ENCODE measurements at places on chromosomes 2 and 18.

DNA sequence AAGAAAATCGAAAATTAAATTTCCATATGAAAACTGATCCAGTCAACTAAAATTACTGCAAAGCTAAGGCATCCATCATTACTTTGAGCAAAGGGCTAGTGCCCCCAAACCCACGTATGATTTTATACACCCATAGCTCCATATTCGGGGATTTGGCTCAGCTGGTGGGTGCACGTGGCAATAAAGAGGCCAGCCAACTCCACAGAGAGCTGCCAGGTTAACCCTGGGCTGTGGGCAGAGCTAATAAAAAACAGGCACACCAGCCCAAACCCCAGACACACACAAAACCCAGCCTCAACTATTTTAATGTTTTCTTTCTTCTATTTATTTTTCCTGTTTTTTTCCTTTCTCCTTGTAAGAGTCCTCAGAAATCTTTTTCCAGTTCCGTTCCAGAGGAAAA lies 151.3 kb upstream of the SOX11 start:
- no peak for DNase-seq

DNA sequence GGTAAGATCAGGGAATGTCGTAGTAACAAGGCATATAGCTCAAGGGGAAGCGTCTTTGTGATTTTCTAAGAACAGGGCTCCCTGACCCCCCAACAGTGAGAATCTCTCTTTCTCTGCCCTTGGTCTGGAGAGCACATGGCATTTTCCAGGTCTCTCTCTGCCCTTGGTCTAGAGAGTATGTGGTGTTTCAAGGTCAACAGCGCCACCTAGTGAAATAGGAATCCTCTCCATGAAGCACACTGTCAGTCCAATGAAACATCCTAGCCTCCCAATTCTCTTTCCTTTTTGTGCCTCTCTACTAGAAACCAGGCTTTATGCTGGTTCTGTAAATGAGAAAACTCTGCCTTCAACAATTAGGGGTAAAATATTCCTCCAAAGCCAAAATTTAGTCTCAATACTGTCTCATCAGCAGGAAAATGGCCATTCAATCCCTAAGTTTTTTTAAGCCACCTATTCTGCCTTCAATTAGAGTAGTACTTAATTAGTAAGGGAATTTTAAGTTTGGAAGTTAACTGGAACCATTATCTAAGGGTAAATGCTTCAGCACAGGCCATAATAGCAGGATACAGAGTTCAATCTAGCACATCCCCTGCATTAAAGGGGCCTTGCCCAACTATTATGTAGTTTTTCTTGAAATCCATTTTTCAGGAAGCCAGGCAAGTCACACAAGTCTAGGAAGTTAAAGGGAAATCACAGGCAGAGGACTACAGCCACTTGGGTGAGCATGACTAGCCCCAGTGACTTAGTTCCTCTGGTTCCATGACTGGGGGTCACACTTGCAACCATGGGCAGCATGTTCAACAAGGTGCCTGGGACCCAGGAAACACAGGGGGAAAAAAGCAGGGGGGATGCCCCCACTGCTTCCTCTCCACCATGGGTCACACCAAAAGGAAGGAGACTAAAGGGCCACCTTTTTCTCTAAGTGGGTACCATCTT lies 12.4 kb downstream of the DYM start:
- DNase-seq: no peak

GRCh38 chr2:23137166-23137565 lies 247.8 kb upstream of the KLHL29 start:
- no peak for DNase-seq

- DNase-seq: no peak
These were observed 6.0 kb downstream of the SPEG start for GRCh38 chr2:219440388-219441256.

GRCh38 chr2:61882850-61883249 lies 5.6 kb downstream of the CCT4 start:
- no peak for DNase-seq

DNA sequence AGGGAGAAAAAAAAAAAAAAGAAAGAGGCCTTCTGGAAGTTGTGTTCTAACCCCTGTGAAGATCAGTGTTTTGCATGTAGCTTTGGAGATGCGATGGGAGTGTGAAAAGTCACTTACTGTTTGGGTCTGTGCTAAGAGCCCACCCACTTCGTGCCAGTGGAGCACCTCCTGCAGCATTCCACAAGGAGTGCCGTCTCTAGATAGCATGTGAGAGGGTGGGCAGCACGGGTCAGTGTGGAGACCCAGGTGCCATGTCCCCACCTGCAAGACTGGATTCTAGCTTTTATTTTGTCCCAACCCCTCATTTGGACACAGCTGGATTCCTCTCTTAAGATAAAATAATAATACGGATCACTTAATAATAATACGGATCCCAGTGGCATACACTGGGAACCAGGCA lies 12.5 kb upstream of the TMEM185B start:
- DNase-seq: no peak

- DNase-seq: no peak
These were observed 74.4 kb upstream of the TANC1 start for GRCh38 chr2:158894078-158894477.

Data from BJ (cell line).